Effector memory CD4-positive, alpha-beta T cell (primary cell): ENCODE measurements at places on chromosomes 4 and X.

- H3K36me3 ChIP-seq: no peaks in the 10 kb centered on the region
- no peak overlapping the region for H3K27ac ChIP-seq
- H3K4me1 ChIP-seq: no peaks in the 10 kb centered on the region
- no peak for DNase-seq
- H3K27me3 ChIP-seq: no peaks in the 10 kb centered on the region
- H3K4me3 ChIP-seq: no peak overlapping the region
Measured at GRCh38 chr4:48991357-48991756, 5.3 kb downstream of the CWH43 start.

DNA sequence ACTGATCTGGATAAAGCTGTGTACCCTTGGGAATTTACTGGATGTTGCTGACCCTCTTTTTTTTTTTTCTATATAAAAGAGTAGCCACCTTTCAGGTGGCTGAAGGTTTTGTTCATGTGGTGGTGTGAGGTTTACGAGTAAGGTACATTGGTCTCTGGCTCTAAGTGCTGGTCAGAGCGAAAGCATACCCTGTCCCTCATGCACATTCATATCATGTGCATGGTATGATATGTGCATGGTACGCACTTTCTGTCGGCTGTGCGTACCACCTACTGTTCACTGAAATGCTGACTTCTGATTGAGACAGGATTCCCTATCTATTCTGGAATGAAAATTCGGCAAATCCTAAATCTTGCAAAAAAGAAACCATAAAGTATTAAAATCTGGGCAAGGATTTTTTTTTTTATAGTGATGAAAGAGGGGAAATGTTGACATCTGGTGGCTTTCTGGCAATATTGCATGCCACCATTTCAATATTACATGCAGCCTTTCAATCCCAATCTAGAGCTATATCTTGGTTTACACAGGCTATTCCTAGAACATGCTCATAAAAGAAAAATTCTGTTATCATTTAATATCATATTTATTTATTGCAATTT, 32.8 kb downstream of the FAM149A start:
- no peak overlapping the region for H3K27ac ChIP-seq
- H3K4me1 ChIP-seq: no peaks in the 10 kb centered on the region
- H3K4me3 ChIP-seq: no peak overlapping the region
- no peak for DNase-seq
- no peaks in the 10 kb centered on the region for H3K36me3 ChIP-seq

GRCh38 chr4:169799260-169799659, 41.5 kb upstream of the HPF1 start:
- no peaks in the 10 kb centered on the region for H3K4me1 ChIP-seq
- no peaks in the 10 kb centered on the region for H3K36me3 ChIP-seq
- H3K27ac ChIP-seq: no peak overlapping the region
- DNase-seq: no peak
- H3K27me3 ChIP-seq: no peaks in the 10 kb centered on the region

- H3K36me3 ChIP-seq: no peaks in the 10 kb centered on the region
- H3K27ac ChIP-seq: no peak overlapping the region
- no peaks in the 10 kb centered on the region for H3K4me1 ChIP-seq
- no peak overlapping the region for H3K4me3 ChIP-seq
Measured at GRCh38 chrX:84258708-84259107, 70.7 kb upstream of the RPS6KA6 start.

DNA sequence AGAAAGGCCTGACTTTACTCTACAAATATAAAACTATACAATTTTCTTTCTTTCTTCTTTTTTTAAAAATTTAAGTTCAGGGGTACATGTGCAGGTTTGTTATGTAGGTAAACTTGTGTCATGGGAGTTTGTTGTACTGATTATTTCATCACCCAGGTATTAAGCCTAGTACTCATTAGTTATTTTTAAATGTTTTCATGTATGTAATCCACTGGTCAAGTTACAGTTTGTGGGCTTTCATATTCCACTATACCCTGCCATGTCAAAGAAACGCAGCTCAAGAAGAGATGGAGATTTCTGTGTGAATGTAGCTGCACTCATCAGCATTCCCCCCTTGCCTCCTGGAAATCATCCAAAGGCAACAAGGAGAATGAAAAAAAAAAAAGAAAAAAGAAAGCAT, 31.2 kb upstream of the SPRY1 start:
- H3K4me1 ChIP-seq: no peaks in the 10 kb centered on the region
- no peaks in the 10 kb centered on the region for H3K27me3 ChIP-seq

DNA sequence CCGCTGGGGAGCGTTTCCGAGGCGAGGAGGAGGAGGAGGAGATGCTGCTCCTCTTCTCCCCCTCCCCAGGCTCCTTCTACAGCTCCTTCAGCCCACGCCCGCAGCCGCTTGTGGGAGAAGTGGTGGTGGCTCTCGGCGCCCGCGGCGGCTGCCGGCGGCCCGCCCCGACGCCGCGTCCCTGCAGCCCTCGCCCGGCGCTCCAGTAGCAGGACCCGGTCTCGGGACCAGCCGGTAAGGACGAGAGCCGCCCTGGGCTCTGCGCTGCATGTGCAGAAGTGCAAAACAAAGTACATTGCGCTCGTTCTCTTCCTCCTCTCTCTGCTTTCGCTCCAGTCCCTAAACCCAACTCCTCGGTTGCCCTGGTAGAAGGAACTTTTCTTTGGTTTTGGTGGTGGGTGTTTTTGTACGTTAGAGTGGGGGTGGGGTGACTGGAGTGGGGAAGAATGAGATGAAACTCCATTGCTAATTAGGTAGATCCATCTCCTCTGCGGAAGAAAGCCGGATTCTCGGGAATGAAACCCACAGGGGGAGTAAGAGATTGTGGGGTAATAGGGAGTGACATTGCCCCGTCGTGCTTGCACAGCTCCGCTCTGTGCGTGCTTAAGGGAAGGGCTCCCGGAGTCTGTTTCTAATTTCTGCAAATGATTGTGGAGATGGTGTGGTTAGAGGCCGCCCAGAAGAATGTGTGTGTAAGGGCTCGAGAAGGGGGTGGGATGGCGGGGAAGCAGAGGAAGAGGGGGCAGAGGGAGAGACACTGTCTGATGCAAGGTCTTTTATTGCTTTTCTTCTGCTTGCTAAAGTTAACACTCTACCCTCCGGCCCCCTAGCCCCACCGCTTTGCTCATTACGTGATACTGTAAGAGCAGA, 677 bp downstream of the PTPN13 start:
- peak overlapping the region; percentile 73 for H3K27ac ChIP-seq
- DNase-seq: no peak
- peaks cover 4% of the 10 kb centered on the region for H3K27me3 ChIP-seq

- H3K27ac ChIP-seq: no peak overlapping the region
- DNase-seq: no peak
- no peaks in the 10 kb centered on the region for H3K36me3 ChIP-seq
- no peak overlapping the region for H3K4me3 ChIP-seq
- H3K4me1 ChIP-seq: no peaks in the 10 kb centered on the region
- H3K27me3 ChIP-seq: no peaks in the 10 kb centered on the region
Measured at GRCh38 chrX:118968031-118968430, 6.4 kb upstream of the LONRF3 start.

- no peak overlapping the region for H3K27ac ChIP-seq
- peaks cover 6% of the 10 kb centered on the region for H3K36me3 ChIP-seq
- no peak overlapping the region for H3K4me3 ChIP-seq
- no peak for DNase-seq
- no peaks in the 10 kb centered on the region for H3K4me1 ChIP-seq
Measured at GRCh38 chrX:41588271-41588670, 100.5 kb upstream of the GPR34 start.

- peaks cover 3% of the 10 kb centered on the region for H3K27me3 ChIP-seq
- H3K4me1 ChIP-seq: no peaks in the 10 kb centered on the region
- no peaks in the 10 kb centered on the region for H3K36me3 ChIP-seq
- DNase-seq: no peak
- H3K27ac ChIP-seq: no peak overlapping the region
- H3K4me3 ChIP-seq: no peak overlapping the region
Measured at GRCh38 chr4:150009533-150009932, 68.7 kb upstream of the DCLK2 start.

DNA sequence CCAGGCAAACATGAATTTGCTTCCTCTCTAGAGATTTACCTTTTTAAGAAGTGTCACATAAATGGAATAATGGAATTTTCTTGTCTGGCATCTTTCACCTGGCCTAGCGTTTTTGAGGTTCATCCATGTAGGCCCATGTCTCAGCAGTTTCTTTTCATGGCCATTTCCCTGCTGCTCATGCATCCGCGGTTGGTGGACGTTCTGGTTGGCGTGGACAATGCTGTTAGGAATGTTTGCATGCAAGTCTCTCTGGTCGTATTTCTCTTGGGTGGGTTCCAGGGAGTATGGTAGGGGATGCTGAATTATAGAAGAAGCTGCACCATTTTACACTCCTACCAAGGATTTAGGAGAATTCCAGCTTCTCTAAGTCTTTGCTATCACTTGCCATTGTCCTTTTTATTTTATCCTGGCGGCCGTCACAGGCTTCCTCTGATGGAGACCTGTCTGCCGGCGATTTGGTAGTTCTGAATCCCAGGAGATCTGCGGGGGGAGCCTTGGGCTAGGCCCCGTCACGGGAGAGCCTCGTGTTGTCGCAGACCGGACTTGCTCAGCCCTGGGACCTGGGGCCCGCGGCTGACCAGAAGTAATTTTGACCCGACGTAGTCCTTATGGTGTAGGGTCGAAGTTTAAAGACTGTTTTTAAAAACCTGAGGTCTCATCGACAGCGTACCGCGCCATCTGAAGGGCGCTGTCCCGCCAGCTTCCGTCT, 56.9 kb upstream of the TADA2B start:
- peak overlapping the region; percentile 68 for H3K4me3 ChIP-seq
- peaks cover 20% of the 10 kb centered on the region for H3K4me1 ChIP-seq
- H3K27ac ChIP-seq: peak overlapping the region; percentile 87

DNA sequence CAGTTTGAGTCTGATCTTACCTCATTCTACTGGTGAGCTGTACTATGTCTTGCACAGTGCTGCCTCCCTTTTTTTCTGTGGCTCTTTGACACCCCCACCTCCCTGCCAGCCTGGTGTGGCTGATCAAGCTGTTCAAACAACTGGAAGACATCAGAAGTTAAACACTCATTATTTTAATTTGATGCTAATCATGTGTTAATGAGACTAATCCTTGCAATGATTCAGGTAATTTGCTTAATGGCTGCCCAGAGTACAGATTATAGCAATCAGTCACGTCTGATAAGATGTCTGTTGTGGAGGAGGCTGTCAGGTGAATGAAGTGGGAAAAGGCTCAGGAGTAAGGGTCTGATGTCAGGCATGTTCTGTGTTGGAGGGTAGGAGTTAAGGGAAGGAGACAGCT, 87.4 kb upstream of the GK2 start:
- no peaks in the 10 kb centered on the region for H3K4me1 ChIP-seq
- no peak for DNase-seq
- H3K4me3 ChIP-seq: no peak overlapping the region
- no peak overlapping the region for H3K27ac ChIP-seq
- no peaks in the 10 kb centered on the region for H3K36me3 ChIP-seq
- H3K27me3 ChIP-seq: no peaks in the 10 kb centered on the region

- H3K4me1 ChIP-seq: no peaks in the 10 kb centered on the region
- no peak overlapping the region for H3K27ac ChIP-seq
- no peaks in the 10 kb centered on the region for H3K36me3 ChIP-seq
- DNase-seq: no peak
Measured at GRCh38 chrX:151384807-151385206, 12.2 kb upstream of the VMA21 start.

DNA sequence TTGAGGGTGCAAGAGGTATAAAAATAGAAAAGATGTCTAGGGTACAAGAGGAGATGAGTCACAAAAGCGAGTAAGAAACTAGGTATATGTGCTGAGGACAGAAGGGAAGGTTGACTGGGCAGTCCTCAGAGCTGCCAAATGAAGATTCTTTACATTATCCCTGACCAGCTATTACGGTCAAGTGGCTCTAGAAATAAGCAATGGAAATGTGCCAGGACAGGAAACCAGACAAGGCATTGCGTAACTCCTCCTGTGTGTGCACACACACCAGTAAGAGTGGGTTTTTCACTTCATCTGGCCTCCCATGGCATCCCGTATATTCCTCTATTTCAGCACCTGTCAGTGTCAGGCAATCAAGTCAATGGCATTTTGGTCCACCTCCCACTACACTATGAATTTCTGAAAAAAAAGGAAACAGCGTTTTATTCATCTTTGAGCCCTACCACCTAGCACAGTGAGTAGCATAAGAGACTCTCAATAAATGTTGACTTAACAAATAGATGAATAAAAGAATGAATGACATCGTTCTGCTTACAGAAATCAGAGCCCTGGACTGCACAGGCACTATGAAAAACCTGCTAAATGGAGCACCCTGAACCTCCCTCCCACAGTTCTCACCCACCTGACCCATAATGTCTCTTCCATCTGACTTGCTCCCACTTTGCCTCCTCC, 62.6 kb upstream of the KLF3 start:
- H3K4me3 ChIP-seq: no peak overlapping the region
- no peak for DNase-seq
- no peak overlapping the region for H3K27ac ChIP-seq
- no peaks in the 10 kb centered on the region for H3K36me3 ChIP-seq
- H3K27me3 ChIP-seq: no peaks in the 10 kb centered on the region
- H3K4me1 ChIP-seq: no peaks in the 10 kb centered on the region

- H3K36me3 ChIP-seq: no peaks in the 10 kb centered on the region
- H3K27ac ChIP-seq: no peak overlapping the region
- H3K27me3 ChIP-seq: peaks cover 3% of the 10 kb centered on the region
- H3K4me3 ChIP-seq: no peak overlapping the region
Measured at GRCh38 chr4:151035911-151036310, 20.8 kb upstream of the LRBA start.

GRCh38 chr4:65021149-65021548, 611.9 kb upstream of the TECRL start:
- no peak overlapping the region for H3K27ac ChIP-seq
- H3K4me3 ChIP-seq: no peak overlapping the region
- H3K4me1 ChIP-seq: no peaks in the 10 kb centered on the region
- H3K36me3 ChIP-seq: no peaks in the 10 kb centered on the region
- no peaks in the 10 kb centered on the region for H3K27me3 ChIP-seq

DNA sequence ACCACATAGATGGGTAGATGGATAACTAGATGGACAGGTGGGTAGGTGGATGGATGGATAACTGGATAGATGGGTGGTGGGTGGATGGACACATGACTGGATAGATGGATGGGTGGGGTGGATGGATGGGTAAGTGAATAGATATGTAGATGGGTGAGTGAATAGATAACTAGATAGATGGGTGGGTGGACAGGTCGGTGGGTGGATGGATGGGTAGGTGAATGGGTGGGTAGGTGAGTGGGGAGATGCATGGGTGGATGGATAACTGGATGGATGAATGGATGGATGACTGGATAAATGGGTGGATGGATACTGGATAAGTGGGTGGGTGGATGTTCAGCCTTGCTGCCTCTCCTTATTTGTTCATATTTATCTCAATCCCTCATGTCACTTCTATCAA, 52.1 kb upstream of the MTNR1A start:
- H3K4me1 ChIP-seq: no peaks in the 10 kb centered on the region
- H3K27ac ChIP-seq: no peak overlapping the region
- H3K4me3 ChIP-seq: no peak overlapping the region
- H3K27me3 ChIP-seq: no peaks in the 10 kb centered on the region
- no peaks in the 10 kb centered on the region for H3K36me3 ChIP-seq
- no peak for DNase-seq

DNA sequence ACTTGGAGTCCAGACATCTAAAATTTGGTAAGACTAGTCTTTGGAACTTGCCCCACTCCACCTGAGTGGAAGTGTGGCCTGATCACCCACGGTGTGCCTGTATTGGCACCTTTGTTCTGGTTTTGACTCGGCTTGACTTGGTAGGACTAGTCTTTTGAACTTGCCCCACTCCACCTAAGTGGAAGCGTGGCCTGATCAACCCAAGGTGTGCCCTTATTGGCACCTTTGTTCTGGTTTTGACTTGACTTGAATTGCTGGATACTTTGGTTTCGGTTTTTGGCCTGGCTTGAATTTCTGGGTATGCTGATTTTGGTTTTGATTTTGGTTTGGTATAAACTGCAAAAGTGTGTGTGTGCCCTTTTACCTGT, 44.7 kb upstream of the UGT2B7 start:
- no peak overlapping the region for H3K4me3 ChIP-seq
- no peak overlapping the region for H3K27ac ChIP-seq
- no peaks in the 10 kb centered on the region for H3K36me3 ChIP-seq
- H3K27me3 ChIP-seq: no peaks in the 10 kb centered on the region
- DNase-seq: no peak
